ENCODE measurements at places on chromosomes 7 and 10.

DNA sequence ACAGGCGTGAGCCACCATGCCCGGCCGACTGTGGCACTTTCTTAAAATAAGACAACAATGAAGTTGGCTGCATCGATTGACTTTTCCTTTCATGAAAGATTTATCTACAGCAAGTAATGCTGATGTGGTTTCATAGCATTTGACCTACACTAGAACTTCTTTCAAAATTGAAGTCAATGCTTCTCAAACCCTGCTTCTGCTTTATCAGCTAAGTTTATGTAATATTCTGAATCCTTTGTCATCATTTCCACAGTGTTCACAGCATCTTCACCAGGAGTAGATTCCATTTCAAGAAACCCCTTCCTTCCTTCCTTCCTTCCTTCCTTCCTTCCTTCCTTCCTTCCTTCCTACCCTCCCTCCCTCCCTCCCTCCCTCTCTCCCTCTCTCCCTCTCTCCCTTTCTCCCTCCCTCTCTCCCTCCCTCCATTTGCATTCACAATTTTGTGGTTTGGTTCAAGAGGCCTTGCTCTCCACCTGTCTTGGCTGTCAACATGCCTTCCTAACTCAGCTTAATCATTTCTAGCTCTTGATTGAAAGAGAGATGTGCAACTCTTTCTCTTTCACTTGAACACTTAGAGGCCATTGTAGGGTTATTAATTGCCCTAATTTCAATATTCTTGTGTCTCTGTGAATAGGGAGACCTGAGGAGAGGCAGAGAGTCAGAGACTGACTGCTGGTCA, 52.1 kb downstream of the HDAC9 start:
- DNase-seq, result no peak

DNA sequence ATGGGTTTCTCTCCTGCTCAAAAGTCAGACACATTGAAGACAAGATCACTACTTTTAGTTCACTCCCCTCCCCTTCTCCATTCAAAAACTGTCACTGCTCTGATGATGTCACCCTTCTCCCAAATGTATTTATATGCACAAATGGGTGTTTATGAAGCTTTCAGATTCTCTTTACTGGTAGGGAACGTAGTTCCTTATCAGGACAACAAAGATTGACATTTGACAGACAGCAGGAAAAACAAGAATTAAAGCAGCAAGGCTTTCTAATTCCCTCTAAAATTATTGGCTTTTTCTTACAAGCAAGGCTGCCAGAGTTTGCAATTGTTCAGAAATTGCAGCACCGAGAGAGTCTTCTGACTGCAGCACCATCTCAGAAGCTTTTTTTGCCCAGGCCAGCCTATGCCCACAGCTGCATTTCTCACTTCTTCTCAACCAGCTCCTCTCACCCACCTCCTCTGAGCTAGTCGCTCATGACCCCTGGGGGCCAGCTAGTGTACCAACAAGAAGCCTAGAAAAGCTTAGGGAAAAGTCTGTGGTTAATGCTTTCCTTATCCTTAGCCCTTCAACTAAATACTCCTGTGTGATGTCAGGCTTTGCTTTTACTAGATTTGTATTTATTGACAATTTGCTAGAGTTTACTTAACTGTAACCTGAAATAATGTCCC, 265.1 kb downstream of the HTR7 start:
- DNase-seq, result peak; percentile 43

DNA sequence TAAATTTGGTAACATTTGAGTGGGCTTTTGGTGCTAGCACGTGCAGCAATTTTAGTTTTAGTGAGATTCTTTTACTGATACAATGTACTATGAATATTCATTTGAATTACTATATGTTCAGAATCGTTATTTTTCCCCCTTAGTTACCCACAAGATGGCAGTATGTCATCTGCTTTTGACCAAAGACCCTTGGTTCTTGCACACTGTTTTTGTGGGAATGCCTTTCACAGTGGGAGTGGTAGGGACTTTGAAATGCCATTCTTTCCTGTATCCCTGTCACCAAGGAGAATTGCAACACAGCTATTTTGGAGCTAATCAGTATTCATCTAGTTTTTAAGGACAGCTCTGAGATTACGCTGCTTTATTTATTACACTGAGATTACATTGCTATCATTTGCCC, 40.6 kb downstream of the SEC23IP start:
- peak; percentile 8 for DNase-seq

DNA sequence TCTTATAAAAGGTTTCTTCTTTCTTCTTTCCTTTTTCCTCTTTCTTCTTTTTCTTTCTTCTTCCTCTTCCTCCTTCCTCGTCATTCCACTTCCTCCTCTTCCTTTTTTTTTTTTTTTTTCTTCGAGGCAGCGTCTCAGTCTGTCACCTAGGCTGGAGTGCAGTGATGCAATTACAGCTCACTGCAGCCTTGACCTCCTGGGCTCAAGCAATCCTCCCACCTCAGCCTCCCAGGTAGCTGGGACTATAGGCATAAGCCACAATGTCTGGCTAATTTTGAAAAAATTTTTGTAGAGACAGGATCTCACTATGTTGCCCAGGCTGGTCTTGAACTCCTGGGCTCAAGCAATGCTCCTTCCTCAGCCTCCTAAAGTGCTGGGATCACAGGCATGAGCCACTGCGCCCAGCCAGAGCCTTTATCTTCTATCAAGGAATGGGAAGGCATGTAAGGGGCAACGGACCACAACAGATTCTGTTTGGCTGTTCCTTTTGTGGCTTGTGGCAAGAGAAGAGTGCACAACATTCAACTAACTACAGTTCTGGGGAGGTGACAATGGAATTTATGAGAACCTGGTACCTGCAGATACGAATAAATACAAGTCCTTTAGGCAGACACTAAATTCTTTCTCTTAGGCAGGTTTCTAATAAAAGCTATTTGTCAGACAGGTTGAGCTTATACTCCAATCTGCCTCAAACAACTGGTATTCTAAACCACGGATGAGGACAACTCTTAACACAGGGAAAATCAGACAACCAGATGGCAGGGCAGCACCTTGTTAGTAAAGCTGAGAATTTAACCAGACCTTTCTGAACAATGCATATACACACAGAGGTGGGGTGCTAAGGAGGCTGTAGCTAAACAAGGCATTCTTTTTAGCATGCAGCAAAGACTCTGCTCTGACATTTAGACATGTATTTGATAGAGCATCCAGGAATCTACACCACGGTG, 100.3 kb downstream of the DOCK4 start:
- no peak for DNase-seq

DNA sequence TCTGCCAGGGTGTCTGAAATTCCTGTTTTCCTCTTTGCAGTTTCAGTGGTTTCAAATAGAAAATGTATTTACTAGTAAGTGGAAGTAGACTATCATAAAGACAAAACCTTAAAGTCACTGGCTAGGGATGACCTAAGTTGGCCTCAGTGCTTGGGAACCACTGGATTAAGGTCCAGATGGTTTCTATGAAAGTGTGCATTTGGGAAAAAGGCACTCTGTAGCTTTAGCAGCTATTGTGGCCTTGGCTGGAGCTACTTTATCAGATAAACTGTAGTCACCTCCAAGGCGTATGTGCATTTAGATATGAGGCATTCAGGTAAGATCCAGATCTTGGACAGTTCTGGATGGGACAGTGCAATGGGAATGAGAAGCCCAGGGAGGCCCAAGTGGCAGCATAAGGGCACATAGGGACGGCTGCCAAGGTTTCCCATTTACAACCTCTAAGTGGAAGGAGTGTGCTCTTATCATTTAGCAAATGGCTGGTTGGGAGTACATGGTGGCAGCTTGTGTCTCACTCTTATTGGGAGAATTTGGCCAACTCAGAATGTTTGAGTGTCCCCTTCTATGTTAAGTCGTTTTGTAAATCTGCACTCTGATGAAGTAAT, 185.6 kb downstream of the LRMDA start:
- DNase-seq, result no peak

- no peak for DNase-seq
Measured at GRCh38 chr7:17121671-17122070, 176.8 kb upstream of the AHR start.

DNA sequence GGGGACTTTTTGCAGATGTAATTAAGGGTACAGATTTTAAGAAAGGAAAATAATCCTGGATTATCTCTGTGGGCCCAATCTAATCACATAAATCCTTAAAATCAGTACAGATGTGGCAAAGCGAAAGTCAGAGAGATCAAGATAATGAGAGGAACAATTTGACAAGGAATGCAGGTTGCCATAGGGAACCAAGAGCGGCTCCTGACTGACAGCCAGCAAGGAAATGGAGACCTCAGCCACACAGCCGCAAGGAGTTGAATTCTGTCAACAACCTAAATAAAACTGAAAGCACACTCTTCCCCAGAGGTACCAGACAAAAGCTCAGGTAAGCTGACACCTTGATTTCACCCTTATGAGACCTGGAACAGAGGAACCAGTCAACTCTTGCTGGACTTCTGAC, 3.4 kb upstream of the PNPLA8 start:
- no peak for DNase-seq

GRCh38 chr7:127879942-127880341, 151.3 kb downstream of the LRRC4 start:
- DNase-seq, result no peak

DNA sequence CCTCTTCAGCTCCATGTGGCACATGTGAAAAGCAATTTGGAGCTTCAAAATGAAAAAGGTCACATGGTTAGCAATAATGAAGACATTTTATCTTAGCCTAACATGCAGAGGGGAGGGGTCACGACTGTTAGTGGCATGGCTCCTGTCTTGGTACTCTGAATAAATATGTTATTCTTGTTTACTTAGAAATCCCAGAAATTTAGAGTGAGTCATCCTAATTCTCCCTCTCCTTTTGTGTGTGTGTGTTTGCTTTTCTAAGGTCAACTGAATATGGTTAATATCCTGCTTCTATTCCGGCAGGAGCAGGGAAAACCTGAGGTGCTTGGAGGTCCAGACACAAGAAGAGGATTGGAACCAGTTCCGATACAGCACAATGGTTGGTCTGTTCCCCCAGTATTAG, 17.6 kb downstream of the BCCIP start:
- DNase-seq, result no peak

GRCh38 chr10:122953902-122954730, at the start of gene C10orf88:
C10orf88 (minus strand) TSS chr10:122954227; CDS start chr10:122954178, 49 bp downstream.
- DNase-seq, result peak; percentile 96

DNA sequence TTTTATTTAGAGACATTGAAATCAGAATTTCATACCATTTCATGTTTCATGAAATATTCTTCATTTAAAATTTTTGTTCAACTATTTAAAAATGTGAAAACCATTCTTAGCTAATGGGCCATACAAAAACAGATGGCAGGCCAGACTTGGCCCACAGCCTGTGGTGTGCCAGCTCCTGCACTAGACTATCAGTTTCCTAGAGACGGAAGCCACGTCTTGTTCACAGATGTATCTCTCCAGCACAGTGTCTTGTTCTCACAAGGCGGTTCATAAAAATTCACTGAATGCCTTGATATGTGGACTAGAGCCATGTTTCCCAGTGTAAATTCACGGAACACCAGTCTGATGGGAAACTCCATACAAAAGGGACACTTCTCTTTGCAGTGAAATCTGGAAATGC, 216.0 kb downstream of the KCNMA1 start:
- no peak for DNase-seq

GRCh38 chr10:96285331-96285752, 14.0 kb upstream of the BLNK start:
- DNase-seq, result no peak

DNA sequence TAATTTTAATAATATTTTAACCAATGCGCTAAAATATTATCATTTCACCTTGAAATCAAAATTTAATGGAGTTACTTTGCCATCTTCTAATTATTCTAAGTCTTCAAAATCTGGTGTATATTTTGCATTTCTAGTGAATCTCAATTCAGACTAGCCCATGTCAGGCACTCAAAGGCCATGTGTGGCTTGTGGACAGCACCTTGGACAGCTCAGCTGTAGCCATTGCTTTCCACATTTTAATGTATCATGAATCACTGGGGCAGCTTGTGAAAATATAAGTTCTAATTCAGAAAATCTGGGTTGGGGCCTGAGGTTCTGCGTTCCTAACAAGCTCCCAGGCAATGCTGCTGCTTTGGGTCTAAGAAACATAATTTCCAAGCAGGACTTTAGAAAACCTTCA, 57.2 kb downstream of the MGAM2 start:
- no peak for DNase-seq

- no peak for DNase-seq
Measured at GRCh38 chr10:119483001-119483400, 59.5 kb downstream of the RGS10 start.

GRCh38 chr7:30082686-30083085, 52.1 kb upstream of the MTURN start:
- no peak for DNase-seq

DNA sequence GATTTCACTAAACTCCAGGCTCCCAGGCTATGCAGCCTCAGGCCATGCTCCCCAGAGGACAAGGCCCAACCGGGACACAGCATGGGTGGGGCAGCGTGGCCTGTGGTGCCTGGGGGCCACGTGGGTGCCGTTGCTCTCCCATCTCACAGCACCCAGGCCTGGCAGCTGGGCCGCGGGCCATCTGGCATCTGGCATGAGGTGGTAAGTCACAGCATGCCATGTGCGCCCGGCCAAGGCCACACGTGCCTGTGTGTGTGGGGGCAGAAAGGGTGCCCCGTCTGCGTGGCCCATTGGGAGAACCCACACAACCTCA, 204.1 kb downstream of the EBF3 start:
- no peak for DNase-seq

GRCh38 chr10:132726194-132726593, 59.8 kb downstream of the NKX6-2 start:
- DNase-seq, result no peak

DNA sequence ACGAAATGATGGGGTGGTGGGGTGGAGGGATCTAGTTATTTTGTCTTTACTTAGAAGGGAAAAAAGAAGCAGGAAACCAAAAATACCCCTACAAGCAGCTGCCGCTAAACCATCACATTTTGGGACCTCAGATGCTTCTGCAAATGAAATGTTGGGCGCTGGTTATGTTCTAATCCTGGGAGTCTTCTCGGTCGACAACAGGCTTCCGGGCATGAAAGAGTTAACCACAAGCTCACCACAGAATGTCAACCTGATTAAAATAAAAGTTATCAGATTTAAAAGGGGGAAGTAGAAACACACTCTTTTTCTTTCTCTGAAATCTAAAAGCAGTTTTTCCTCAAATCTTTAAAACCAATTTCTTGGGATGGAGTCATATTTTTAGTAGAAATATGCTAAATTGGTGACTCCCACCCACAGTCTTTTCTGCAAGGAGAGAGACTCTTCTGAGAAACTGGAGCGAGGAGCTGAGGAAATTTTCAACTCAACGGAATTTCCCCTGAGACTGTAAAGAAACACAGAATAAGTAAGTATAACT, 16.8 kb downstream of the IL2RA start:
- DNase-seq, result no peak
